ENCODE measurements at places on chromosomes 6 and 20. TPM values are rescaled to one million over a fixed set of nuclear protein-coding genes. Genes with fewer than 3 reads are reported as not detected.
A peak's percentile ranks its signal among the peaks of the same experiment; 100 is the strongest.

- H3K36me3 ChIP-seq = no peaks in the 10 kb centered on the region
- H3K4me1 ChIP-seq = no peaks in the 10 kb centered on the region
- no peak for DNase-seq
- peaks cover 19% of the 10 kb centered on the region for H3K27me3 ChIP-seq
- no peak overlapping the region for H3K4me3 ChIP-seq
Observed at GRCh38 chr6:111950661-111951496, 77.6 kb upstream of the FYN start.

DNA sequence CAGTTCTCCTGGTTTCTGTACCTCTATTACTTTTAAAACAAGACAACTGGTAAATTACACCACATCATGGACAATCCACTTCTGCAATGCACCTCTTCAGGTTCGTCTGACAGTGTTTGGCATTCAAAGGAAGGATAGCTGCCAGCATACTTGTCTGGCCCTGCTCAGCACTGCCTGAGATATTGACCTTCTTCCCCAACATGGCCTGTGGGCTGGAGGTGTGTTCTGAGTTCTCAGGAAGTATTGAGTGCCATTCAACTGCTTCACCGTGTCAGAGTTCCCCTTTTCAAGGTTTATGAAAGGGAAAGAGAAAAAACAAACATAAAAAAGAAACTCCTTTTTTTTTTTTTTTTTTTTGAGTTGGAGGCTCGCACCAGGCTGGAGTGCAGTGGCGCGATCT, 267.9 kb upstream of the SASH1 start:
- H3K27me3 ChIP-seq = no peaks in the 10 kb centered on the region
- H3K36me3 ChIP-seq = no peaks in the 10 kb centered on the region
- no peaks in the 10 kb centered on the region for H3K4me1 ChIP-seq

- no peak overlapping the region for H3K27ac ChIP-seq
- DNase-seq = no peak
- H3K36me3 ChIP-seq = no peaks in the 10 kb centered on the region
- H3K4me3 ChIP-seq = no peak overlapping the region
Observed at GRCh38 chr20:63828951-63829350, 2.1 kb downstream of the ZBTB46 start.

- H3K36me3 ChIP-seq = peaks cover 3% of the 10 kb centered on the region
- DNase-seq = no peak
- H3K4me3 ChIP-seq = no peak overlapping the region
- H3K27me3 ChIP-seq = no peaks in the 10 kb centered on the region
Observed at GRCh38 chr6:87498048-87498447, 25.3 kb downstream of the SLC35A1 start.

GRCh38 chr6:146770965-146771735, 172.4 kb downstream of the ADGB start:
- no peaks in the 10 kb centered on the region for H3K4me1 ChIP-seq
- no peak overlapping the region for H3K4me3 ChIP-seq
- H3K36me3 ChIP-seq = no peaks in the 10 kb centered on the region
- H3K27ac ChIP-seq = no peak overlapping the region

DNA sequence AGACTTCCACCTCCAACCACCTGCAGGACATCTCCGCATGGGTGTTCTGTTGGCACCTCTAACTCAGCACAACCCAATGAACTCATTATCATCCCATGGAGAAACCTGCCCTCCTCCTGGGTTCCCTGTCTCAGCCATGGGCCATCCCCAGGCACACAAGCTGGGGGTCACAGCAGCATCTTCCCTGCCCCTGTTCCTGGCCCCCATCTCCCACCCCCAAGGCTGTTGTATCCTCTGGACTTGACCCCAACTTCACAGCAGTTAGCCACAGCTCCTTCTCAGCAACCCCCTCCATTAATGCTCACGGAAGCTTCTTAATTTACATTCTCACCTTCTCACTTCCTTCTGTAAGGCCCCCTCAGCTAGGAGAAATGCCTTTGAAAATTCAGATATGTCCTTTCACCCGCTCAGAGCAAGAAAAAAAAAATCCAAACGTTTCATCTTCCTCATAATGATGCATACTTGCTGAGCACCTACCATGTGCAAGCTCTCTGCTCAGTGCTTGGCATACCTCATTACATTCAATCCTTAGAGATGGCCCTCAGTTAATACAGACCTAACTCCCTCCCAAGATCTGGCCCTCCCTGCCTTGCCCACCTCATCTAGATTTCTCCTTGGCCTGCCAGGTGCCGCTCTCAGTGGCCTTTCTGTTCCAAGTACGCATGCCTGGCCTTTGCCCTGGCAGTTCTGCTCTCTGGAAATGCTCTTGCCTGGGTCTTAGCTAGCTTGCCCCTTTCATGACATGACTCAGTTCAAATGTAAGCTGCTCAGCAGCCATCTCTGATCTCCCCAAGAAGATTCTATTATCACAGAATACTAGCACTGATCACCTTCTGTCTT, 2.5 kb upstream of the NELFCD start:
- peaks cover 7% of the 10 kb centered on the region for H3K4me1 ChIP-seq
- H3K36me3 ChIP-seq = no peaks in the 10 kb centered on the region

GRCh38 chr20:19114410-19114809, 98.0 kb upstream of the SLC24A3 start:
- H3K4me1 ChIP-seq = no peaks in the 10 kb centered on the region
- no peak for DNase-seq
- no peak overlapping the region for H3K27ac ChIP-seq
- no peaks in the 10 kb centered on the region for H3K27me3 ChIP-seq

DNA sequence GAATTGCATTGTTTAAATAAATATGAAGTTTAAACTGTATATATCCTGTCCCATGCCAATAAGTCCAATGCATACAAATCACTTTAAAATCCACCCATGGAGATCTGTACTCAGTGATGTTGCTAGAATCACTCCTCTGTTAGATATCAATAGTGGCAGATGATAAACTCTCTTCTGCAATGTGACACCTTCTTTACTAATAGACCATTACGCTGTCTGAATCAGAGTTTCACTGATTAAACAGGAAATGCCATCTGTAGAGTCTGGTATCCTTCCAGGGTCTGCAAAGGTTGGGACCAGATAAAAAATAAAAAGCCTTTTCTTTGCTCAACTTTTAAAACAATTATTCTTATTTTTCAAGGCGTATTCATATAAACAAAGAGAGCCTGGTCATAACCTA, 134.5 kb downstream of the EDN3 start:
- H3K36me3 ChIP-seq = no peaks in the 10 kb centered on the region
- H3K4me3 ChIP-seq = no peak overlapping the region
- H3K4me1 ChIP-seq = no peaks in the 10 kb centered on the region
- H3K27ac ChIP-seq = no peak overlapping the region

- H3K27me3 ChIP-seq = no peaks in the 10 kb centered on the region
- H3K4me1 ChIP-seq = no peaks in the 10 kb centered on the region
- H3K27ac ChIP-seq = no peak overlapping the region
- H3K36me3 ChIP-seq = no peaks in the 10 kb centered on the region
- no peak for DNase-seq
- no peak overlapping the region for H3K4me3 ChIP-seq
Observed at GRCh38 chr20:24587384-24588046, 118.1 kb downstream of the SYNDIG1 start.

- no peaks in the 10 kb centered on the region for H3K36me3 ChIP-seq
- no peak overlapping the region for H3K27ac ChIP-seq
- no peaks in the 10 kb centered on the region for H3K4me1 ChIP-seq
- no peaks in the 10 kb centered on the region for H3K27me3 ChIP-seq
Observed at GRCh38 chr20:10927936-10928840, 254.4 kb upstream of the JAG1 start.

GRCh38 chr6:12751694-12752325, 35.2 kb downstream of the PHACTR1 start:
- H3K27ac ChIP-seq = no peak overlapping the region
- H3K36me3 ChIP-seq = no peaks in the 10 kb centered on the region

DNA sequence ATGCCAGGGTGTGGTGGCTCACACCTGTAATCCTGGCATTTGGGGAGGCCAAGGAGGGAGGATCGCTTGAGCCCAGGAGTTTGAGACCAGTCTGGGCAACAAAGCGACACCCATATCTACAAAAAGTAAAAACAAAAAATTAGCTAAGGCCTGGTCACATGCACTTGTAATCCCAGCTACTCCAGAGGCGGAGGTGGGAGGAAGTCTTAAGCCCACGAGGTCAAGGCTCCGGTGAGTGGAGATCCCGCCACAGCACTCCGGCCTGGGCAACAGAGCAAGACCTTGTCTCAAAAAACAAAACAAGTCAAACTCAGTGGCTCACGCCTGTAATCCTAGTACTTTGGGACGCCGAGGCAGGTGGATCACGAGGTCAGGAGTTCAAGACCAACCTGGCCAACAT, 35.6 kb downstream of the SRSF3 start:
- no peaks in the 10 kb centered on the region for H3K27me3 ChIP-seq
- H3K27ac ChIP-seq = no peak overlapping the region
- no peaks in the 10 kb centered on the region for H3K36me3 ChIP-seq
- no peak overlapping the region for H3K4me3 ChIP-seq
- no peak for DNase-seq

GRCh38 chr6:40629463-40629862, 42.3 kb upstream of the LRFN2 start:
- no peak overlapping the region for H3K4me3 ChIP-seq
- peaks cover 3% of the 10 kb centered on the region for H3K27me3 ChIP-seq
- no peak for DNase-seq
- no peaks in the 10 kb centered on the region for H3K4me1 ChIP-seq
- no peak overlapping the region for H3K27ac ChIP-seq
- no peaks in the 10 kb centered on the region for H3K36me3 ChIP-seq

GRCh38 chr6:111761783-111762312, 111.4 kb downstream of the FYN start:
- H3K27ac ChIP-seq = peak overlapping the region; percentile 21
- DNase-seq = no peak
- H3K36me3 ChIP-seq = no peaks in the 10 kb centered on the region
- no peaks in the 10 kb centered on the region for H3K27me3 ChIP-seq

DNA sequence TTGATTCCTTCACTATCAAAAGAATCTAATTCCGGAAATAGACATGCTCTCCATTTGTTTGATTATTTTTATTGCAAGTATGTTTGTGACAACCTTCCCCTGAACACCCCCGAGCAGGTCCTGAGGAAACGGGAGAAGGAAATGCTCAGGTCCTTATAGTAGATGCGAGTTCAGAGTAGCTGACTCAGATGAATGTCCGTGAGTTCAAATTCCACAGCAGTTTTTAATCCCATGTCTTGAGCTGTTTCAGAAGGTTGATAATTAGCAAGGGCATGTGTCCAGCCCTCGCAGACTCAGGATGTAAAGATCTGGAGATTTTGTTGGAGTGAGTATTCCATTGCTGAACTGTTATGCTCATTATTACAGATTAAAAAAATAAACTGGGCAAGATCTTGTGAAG, 169.3 kb downstream of the BCAS1 start:
- no peaks in the 10 kb centered on the region for H3K36me3 ChIP-seq
- H3K4me3 ChIP-seq = no peak overlapping the region
- peak overlapping the region; percentile 73 for H3K27ac ChIP-seq
- DNase-seq = peak; percentile 95

DNA sequence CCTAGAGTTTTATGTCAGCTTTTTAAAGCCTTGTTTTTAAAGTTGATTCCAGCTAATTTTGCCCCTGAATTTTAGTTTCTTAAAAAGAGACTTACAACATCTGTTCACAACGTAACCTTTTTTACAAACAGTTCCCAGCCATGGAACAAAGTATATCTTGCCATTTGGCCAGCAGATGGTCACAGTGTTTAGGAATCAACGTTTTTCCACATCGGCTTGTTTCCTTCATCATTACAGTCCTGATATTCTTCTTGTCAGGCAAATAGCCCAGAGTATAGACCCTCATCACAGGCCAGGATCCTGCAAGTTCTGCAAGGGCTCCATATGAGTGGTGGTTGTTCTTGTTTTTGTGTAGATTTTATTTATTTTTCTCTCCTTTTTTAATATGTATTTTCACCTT, 341.7 kb upstream of the HTR1E start:
- no peak for DNase-seq
- no peaks in the 10 kb centered on the region for H3K4me1 ChIP-seq
- no peak overlapping the region for H3K4me3 ChIP-seq
- H3K36me3 ChIP-seq = no peaks in the 10 kb centered on the region

DNA sequence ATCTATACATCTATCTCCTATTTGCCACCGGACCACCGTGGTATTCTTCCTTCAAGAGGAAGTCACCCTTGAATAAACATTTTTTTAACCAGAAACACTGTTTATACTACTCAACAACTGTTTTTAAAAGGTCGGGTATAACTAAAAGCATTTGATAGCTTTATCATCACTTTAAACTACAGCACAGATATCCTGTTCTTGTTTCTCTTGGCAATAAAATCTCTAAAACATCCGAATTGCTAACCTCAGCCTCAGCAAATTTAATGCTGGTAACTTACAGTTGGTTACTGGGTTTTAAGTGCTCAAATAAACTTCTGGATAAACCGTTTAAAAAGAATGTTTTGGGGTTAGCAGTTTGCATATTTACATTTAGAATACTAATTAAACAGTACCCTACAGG, 20.4 kb downstream of the ZUP1 start:
- DNase-seq = no peak
- no peak overlapping the region for H3K27ac ChIP-seq
- H3K4me1 ChIP-seq = peaks cover 4% of the 10 kb centered on the region
- no peaks in the 10 kb centered on the region for H3K27me3 ChIP-seq

GRCh38 chr20:22575087-22575721, 9.2 kb downstream of the FOXA2 start:
- H3K4me3 ChIP-seq = no peak overlapping the region
- H3K27ac ChIP-seq = no peak overlapping the region
- peak; percentile 20 for DNase-seq

DNA sequence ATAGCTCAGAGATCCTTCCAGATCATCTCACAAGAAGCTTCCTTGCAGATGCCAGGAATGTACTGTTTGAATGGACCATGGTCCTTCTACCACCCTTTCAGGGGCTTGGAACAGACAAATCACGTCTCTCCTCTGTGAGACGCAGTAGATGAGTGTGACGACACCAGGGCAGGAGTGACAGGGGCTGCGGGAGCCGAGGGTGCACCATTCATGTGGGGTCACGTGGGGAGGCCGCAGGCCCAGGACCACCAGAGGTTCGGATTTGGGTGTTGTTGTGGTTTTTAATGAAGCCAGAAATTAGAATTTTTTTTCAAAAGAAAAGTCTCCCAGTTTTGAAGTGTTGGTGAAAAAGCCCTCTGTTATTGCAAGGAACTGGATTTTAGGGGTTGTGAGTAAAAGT, 79.2 kb downstream of the PREX1 start:
- no peaks in the 10 kb centered on the region for H3K27me3 ChIP-seq
- H3K4me3 ChIP-seq = no peak overlapping the region
- peaks cover 11% of the 10 kb centered on the region for H3K4me1 ChIP-seq
- no peak overlapping the region for H3K27ac ChIP-seq
- DNase-seq = no peak

ZNF391 gene
- not detected for polyA plus RNA-seq

DDR1 gene
- polyA plus RNA-seq = 185 TPM

ZNFX1 gene
- 11.9 TPM for polyA plus RNA-seq

IDH3B gene
- 142 TPM for polyA plus RNA-seq

BPIFA1 gene
- 0.67 TPM for polyA plus RNA-seq

ACSS1 gene
- polyA plus RNA-seq = 45.1 TPM

SSTR4 gene
- not detected for polyA plus RNA-seq

METTL24 gene
- polyA plus RNA-seq = not detected

SYCP2 gene
- polyA plus RNA-seq = 3.0 TPM

SLC24A3 gene
- 1.6 TPM for polyA plus RNA-seq

HDGFL1 gene
- polyA plus RNA-seq = not detected

REPS1 gene
- polyA plus RNA-seq = 18.7 TPM

Data from small intestine (tissue), 16 donors.